ENCODE measurements at places on chromosomes 12 and 14.

DNA sequence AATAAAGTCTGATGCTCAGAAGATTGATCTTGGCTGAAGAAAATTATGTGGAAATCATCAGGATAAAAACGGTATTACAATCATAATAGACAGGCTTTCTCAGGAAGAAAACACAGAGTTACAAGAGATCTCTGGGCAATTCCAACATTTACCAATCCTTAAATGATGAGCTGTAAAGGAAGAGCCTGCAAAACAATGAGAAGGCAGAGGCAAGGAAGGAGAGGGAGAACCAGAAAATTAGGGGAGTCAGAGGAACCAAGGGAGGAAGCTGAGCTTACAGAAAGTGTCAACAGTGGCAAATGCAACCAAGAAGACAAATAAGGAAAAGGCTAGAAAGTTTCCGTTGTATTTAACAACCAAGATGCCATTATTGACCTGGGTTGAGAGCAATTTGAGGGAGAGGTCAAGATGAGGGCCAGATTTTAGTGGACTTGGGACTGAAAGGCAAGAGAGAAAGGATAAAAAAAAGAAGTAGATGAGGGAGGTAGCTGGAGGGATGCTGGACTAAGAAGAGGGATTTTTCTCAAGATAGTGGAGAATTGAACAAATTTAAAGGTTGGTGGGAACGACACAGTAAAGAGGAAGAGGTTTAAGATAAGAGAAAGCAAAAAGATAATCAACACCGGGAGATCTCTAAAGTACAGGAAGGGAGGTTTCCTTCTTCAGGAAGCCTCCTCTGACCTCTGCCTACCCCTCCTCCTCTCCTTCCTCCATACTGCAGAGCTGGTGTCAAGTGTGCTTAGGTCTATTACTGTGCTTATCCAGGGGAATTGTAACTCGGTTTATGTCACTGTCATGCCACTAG, 116.9 kb downstream of the DUSP6 start:
- DNase-seq: no peak

- DNase-seq: peak; percentile 16
Measured at GRCh38 chr14:96676166-96676565, 121.0 kb upstream of the VRK1 start.

DNA sequence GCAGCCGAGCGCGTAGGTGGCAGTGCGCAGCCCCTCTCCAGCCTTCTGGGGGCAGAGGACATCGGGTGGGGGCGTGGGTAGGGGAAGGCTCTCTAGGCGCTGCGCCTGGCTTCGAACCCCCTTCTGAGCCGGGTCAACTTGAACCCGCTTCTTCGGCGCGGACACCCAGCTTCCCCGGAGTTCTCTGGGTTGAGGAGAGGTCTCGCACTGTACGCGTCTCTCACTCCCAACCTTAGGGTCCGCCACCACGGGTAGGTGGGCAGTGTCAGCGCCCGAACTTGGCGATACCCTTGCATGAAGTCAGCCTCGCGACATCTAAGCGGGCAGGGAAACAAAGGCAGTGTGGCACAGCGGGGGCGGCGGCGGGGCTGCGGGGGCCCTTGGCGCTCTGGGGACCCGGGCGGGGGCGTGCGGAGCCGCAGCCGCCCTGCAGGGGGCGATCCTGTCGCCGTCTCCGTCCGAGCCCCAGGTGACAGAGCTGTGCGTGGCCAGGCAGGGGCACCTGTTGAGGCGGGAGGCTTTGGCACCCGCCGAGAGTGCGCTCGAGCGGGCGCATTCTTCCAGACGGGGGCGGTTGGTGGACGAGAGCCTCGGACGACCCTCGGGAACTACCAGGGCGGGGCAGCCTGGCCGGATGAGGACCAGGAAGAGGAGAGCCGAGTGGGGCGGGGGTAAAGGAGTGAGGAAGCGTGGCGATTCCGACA, 1.1 kb downstream of the GALNT16 start:
- DNase-seq: no peak

DNA sequence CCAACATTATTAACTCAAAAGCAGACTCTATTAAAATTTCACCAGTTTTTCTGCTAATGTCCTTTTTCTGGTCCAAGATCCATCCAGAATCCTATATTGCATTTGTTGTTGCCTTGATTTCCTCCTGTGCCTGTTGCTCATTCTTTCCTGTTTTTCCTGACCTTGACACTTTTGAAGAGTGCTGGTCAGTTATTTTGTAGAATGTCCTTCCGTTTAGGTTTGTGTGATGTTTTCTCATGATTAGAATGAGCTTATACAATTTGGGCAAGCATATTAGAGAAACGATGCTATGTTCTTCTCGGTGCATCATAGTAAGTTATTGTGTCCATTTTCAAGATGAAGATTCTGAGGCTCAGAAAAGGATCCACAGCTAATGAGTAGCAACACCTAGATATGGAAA, 33.9 kb downstream of the PHLDA1 start:
- DNase-seq: no peak

GRCh38 chr14:105411017-105411941, 8.3 kb upstream of the MTA1 start:
- DNase-seq: peak; percentile 63

DNA sequence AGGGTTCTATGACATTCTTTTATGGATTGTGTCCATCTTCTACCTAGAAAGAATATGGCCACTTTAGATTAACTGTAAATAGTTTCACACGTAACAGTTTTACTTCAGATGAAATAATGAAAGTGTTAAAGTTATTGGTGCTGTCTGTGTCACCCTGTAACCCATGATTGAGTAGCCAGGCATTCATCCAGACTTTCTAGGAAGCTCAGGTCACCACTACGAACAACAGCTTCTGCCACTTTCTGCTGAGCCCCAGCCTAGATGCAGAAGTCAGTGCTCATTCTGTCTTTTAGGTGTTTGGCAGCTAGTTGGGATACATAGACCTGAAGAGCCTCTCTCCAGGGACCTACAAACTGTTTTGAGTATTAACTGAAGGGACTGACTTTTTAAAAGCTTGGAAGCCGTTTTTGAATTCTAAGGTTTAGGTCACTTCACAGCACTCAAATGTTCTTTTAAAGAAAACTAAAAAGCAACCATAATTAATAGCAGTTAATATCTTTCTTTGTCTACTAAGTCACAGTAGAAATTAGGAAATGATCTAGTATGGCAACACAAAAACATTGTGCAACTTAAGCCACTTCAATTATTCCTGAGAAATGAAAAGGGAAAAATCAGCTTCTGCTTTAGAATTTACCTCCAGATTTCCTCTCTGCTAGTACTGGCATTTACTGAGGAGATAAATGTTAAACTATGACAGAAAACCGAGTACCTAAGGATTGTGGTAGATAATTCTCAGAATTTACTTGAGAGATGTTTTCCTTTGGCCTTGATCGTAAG, 266.9 kb downstream of the CCDC91 start:
- no peak for DNase-seq

Data from H54 (cell line).